ENCODE measurements at places on chromosomes 4 and X.

DNA sequence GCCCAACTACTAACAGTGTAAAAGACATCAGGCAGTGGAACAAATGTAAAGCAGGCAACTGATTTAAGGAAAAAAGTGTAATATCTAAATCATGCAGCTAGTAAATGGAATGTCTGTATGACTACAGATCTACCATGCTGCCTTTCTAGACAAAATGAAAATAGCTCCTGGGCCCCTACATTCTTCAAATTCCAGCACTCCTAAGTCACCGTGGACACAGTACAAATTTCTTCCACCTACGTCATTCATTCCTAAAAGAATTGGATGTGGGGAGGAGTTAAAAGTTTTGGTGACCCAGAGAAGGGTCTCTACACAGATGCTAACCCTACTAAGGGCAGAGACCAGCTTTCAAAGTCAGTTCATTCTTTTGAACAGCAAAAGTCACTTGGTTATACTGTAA is 137.2 kb upstream of the ARHGEF9 start:
- no peak for DNase-seq

GRCh38 chrX:46327566-46328115 is 217.6 kb downstream of the ZNF674 start:
- no peak for DNase-seq

DNA sequence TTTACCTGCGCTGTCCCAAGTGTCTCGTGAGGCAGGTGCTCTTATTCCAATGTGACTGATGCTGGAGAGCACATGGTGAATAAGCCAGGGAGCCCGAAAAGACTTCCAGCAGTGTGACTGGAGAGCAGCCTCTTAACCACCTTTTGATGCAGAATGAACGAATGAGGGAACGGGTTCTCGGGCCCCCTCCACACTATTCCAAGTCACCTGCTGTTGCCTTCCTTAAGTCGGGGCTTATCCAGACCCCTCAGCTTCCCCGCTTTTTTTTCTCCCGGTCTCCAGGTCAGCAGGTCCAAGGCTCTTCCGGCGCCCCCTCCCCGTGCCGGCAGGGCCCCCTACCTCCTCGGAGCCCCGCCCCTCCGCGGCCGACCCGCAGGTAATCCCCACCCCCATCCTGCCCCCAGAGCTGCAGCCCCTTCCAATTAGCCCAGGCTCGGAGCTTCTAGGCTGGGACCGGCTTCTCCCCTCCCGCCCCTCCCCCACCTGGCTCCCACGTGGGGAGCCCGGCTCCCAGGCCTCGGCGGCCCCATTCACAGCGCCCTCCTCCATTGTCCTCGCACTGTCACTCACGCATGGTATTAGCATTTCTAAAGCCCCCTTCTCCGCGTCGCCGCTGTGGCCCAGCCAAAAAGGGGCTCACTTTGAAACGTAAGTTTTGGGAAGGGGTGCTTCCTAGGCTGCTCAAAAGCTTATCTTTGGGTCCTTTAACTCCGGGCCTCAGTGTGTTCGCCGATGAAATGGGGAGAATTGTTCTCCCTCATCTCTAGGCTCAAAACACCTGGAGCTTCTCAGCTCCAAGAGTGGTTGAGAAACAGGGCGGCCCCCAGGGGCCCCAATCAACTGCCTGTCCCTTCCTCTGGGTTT is 56.2 kb upstream of the PJA1 start:
- no peak for DNase-seq

DNA sequence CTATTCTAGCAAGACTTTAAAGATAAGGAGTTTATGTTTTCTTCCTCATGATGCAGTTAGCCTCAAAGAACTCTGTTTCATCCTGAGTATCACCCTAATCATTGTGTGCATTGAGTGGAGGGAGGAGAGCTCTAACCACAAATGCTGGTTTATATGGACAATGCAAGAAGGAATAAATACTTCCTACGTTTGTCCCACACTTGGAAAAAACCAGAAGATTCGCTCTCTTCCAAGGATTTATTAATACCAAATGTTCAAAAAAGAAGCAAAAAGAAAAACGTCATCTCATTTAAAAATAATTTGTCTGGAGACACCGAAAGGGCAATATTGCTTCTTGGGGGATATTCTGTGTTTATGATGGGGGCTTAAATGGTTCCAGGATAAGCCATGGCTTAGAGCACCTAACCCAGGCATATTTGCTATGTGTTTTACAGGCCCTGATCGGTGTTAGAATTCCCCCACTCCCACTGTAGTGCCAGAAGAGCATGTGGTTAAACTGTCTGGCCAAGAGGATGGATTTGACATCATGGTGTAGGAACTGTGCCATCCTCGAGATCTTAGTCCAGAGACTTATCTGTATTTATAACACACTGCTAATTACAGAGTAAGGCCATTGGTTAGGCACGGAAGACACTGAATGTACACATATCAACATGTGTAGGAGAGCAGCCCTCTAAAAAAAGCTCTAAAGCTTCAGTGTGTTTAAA is 227.2 kb downstream of the ANK2 start:
- no peak for DNase-seq

DNA sequence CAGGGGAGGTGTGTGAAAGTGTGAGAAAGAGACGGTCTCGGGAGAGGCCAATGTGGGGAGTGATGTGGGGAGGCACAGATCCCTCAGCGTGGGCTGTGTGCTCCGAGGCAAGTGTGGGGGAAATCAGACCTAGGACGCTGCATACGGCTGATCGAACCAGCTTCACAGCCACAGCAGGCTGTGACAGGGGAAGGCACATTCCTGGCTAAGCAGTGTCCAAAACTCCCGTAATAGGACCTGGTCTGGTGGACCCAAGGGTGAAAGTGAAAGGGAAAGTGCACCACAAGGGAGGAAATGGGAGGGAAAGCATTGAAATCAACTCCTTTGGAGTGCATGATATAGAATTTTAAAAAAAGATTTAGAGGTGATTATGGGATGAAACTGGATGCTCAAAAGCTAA is 10.9 kb upstream of the RHOXF2 start:
- no peak for DNase-seq

- no peak for DNase-seq
Measured at GRCh38 chr4:88225232-88226105, 58.9 kb downstream of the PPM1K start.

- DNase-seq, result no peak
Measured at GRCh38 chr4:113288696-113289095, 239.2 kb downstream of the ANK2 start.

DNA sequence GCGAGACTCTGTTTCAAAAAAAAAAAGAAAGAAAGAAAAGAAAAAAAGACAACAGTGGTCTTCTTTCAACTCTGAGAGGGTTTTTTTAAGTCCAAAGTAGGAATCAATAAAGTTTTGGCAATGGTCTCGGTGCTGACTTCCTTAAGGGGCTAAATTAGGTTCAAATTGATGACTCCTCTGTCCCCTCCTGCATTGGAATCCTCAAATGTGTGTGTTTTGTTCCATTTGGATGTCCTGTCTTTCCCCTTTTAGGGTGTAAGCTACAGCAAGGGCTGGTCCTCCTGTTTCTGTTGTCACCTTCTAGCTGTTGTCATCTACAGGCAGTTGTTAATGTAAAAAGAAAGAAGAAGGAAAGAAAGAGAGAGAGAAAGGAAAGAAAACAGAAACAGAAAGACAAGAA is 84.3 kb upstream of the PLAC1 start:
- no peak for DNase-seq

- DNase-seq, result no peak
Measured at GRCh38 chrX:17707731-17708130, 29.6 kb upstream of the SCML1 start.

DNA sequence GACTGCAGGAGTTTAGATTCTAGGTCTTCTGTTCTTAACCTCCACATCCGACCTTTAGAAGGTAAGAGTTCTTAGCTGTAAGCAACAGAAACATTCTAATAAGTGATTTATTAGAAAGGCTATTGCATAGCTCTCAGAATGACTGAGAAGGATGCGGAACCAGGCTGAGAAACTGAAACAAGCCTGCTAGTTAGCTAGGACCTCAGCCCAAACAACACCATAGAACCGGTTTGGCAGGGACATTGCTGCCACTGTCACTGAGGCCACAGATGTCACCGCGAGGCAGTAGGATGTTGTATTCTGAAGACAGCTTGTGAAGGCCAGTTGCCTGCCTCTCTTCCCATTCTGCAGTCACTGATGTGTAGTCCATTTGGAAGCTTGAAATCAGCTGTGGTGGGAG is 160.0 kb upstream of the ARX start:
- no peak for DNase-seq

- DNase-seq, result no peak
Measured at GRCh38 chrX:54994668-54995351, 822 bp upstream of the PFKFB1 start.

GRCh38 chr4:139682741-139683151 is 17.1 kb downstream of the MGST2 start:
- no peak for DNase-seq

DNA sequence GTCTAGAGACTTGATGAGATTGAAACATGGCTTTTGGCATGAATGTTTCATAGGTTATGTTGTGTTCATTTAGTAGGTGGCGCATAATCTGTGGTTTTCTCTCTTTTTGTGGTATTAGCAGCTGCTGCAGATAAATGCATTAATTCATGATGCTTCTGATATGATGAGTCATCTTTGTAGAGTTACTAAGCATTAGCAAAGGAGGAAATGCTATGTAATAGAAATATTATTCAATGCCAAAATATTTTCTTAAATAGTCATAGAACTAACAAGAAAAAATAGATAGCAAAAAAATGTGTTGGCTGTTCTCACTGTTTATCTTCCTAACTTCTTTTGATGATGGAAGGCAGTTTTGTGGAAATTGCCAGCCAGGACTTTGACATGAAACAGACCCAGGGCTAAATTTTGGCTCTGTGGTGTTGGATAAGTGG is 3.6 kb downstream of the ZXDB start:
- no peak for DNase-seq

GRCh38 chrX:148049441-148049840 is 68.3 kb downstream of the FMR1NB start:
- DNase-seq, result peak; percentile 37

DNA sequence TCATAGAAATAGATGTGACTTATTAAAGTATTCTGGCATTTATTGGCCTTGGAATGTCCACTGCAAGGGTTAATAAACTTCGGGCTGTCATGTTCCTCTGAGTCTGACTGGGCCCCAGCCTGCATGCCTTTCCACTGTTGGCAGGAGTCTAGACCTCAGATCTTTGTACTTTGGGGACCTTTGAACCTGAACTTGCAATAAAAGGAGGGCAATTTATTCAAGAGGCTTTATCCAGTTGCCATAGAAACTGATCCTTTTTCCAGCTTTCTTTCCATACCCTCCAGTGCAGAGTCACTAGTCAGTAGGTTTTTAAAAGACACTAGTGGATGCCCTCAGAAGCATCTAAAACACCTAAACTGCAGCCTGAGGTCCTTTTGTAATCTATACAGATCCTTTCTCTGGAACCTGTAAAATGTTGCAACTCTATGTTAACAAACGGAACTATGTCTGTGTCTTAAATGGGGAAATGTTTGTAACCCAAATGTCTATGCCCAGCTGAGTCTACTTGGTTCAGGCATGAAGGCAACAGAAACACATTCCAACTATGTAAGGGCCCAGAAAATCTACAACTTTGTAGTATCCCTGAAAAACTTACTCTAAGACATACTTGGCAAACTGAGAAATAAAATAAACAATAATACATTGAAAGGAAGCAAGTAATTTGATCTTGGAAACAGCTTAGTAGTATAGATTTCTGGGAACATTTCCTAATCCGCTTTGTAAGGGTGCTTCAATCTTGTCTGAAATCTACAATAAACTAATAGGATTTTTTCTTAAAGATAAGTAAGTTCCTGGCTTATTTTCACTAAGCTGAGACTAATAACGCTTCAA is 41.5 kb downstream of the SOWAHB start:
- DNase-seq, result peak; percentile 31

DNA sequence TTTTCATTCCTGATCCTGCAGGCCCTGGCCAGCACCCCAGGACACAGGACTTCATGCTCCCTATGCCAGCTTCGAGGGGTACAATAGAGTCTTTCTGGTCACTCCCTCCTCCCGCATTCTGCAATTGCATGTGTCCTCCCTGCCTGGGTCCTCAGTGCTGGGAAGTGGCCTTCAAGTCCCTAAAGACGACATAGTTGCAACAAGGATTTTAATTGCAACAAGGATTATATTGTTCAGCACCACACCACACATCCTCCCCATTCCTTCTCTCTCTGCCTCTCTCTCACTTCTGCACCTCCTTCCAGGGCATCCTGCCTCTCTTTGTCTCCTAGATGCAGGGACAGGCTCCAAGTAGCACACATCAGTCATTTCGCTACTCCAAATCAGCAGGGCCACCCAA is 25.5 kb downstream of the SCD5 start:
- no peak for DNase-seq

DNA sequence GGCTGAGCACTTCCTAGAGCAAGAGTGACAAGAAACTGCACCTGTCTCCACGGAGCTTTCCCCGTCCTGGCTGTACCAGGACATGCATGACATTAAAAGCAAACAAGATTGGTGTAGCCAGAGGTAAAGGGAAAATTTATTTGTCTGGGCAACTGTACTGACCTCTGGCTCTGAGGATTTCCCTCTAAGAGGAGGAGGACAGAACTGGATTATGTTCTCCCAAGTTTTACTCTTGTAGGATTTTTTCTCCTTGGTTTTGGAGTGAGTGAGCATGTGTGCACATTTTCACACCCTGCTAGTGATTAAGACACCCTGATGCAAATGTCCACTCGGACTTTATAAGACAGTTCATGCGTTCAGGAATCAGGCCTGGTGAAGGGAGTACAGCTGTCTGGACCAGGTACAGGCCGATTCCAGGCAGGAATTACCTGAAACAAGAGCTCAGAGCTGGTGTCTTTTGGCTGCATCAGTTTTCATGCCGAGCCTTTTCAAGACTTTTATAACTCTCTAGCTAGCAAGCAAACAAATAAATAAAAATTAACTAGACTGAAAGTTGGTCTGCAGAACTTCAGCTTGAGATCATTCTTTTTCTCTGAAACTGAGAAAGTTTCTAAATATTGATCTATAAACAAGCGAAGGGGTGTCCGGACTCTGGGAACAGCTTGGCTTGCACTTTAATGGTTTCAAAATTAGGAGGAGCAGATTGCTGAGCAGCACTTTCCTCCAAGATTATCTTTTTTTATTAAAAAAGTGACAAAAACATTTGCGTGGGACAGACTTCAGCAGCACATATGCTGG is 51.3 kb upstream of the SPRY1 start:
- no peak for DNase-seq

GRCh38 chr4:32684160-32684559 is 1964.0 kb downstream of the PCDH7 start:
- DNase-seq, result no peak

DNA sequence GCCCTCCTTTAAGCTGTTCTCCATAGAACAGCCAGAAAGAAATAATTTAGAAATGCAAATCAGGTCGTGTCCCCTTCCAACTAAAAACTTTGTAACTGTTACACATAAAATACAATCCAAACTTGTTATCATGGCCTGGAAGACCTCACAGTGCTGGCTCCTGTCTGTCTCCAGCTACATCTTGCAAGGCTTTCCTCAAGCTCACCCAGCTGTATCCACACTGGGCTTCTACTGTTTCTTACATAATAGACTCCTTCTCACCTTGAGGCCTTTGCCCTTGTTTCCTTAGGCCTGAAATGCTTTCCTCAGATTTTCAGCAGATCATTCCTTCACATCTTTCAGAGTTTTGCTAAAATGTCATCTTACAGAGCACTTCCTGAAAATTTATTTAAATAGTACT is 33.5 kb upstream of the USP53 start:
- no peak for DNase-seq

GRCh38 chrX:151710457-151710856 is 5.4 kb upstream of the FATE1 start:
- DNase-seq, result no peak
